Activated T-cell treated with anti-CD3 and anti-CD28 coated beads, Interleukin-2, amount 50 U/mL, for 72 hours (primary cell): ENCODE measurements at places on chromosomes 11 and 22. TPM values are rescaled to one million over a fixed set of nuclear protein-coding genes. Genes with fewer than 3 reads are reported as not detected.
A peak's percentile ranks its signal among the peaks of the same experiment; 100 is the strongest.

DNA sequence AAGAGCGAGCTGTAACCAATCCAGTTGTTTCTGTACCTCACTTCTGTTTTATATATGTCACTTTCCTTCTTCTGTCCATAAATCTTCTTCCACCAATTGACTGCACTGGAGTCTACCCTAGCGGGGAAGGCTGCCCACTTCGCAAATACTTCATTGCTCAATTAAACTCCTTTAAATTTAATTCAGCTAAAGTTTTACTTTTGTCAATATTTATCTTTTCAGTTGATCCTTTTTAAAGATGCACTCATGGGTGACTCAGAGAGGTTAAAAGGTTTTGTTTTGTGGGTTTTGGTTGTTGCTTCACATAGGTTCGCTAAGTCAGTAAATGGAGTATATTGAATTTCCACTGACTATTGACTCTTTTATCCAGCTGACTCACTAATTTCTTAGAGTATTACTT lies 597.2 kb downstream of the DLG2 start:
- DNase-seq = no peak

GRCh38 chr11:14140991-14141390 lies 178.5 kb downstream of the SPON1 start:
- DNase-seq = no peak

- no peak for DNase-seq
Observed at GRCh38 chr11:108474664-108475463, 7.5 kb upstream of the C11orf65 start.

- no peak for DNase-seq
Observed at GRCh38 chr22:18073467-18073866, 4.3 kb upstream of the PEX26 start.

DNA sequence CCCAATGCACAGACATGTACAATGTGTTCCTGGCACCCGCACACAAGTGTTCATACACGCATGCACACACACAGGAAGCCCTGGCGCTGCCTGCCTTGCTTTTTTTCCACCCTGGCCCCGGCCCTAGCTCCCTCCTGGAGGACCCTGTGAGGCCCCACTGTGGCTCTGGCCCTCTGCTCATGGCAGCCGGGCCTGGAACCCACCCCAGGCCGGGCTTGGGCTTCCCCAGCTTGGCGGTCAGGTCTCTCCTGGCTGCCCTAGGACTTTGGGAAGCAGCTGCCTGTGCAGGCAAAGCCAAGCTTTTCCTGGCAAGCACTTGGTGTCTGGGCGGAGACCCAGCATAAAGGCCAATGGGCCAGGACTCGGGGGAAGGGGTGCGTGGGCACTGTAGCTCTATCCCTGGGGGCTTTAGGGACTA lies 30.5 kb downstream of the CD82 start:
- DNase-seq = no peak

- peak; percentile 26 for DNase-seq
Observed at GRCh38 chr11:17760102-17761029, 25.8 kb downstream of the KCNC1 start.

DNA sequence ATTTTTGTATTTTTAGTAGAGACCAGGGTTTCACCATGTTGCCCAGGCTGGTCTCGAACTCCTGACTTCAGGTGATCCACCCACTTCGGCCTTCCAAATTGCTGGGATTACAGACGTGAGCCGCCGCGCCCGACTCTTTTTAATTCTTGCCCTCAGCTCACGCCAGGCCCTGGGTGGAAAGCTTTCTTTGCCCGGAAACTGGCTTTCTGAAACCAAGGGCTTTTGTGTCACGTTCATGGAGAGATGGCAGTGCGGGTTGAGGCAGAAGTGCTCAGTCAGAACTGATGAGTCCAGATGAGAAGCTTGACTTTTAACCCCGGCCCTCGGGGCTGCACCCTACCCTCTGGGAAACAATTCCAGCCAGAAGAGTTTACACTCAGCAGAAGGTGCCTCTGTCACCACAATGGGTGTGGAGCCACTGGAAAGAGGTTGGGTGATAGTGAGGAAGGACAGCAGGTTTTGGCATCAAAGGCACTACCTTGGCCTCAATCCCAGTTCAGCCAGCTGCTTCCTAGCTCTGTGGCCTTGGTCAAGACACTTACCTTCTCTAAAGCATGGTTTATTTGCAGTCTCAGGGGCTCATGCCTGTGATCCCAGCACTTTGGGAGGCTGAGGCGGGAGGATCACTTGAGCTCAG lies 890 bp upstream of the ARFGAP3 start:
- DNase-seq = no peak

Gene OR10A5
- total RNA-seq = not detected

Gene C11orf91
- total RNA-seq = not detected
